Large intestine (tissue), 12 donors: ENCODE measurements at places on chromosomes 5 and 9. TPM values are rescaled to one million over a fixed set of nuclear protein-coding genes. Genes with fewer than 3 reads are reported as not detected.
A peak's percentile ranks its signal among the peaks of the same experiment; 100 is the strongest.

COL23A1 gene
- 8.9 TPM for polyA plus RNA-seq

- DNase-seq = no peak
Measured at GRCh38 chr5:1523480-1523792, 324 bp downstream of the LPCAT1 start.

DNA sequence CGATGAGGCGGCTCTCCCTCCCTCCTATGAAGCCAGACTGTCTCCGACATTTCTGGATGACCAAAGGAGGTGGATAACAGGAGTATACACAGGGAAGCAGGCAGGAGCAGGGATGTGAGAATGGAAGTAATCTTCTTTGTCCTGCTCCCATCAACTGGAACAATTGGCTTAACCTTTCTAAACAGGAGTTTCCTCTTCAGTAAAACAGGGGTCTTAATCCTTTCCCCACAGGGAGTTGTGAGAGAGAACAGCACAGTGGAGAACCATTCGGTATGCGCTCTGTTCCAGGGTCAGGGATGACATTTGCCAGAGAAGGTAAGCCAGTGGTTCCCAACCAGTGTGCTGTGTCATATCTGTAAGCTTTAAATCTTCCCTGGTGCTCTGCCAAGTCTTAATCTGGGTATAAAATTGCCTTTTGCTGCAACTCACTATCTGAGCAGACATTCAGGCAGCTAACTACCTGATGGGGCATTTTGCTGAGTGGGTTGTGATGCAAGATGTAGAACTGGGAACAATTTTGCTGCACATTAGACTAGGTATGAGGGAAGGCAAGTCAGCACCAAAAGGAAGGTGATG is 294.8 kb upstream of the KIF2A start:
- no peak for DNase-seq

DNA sequence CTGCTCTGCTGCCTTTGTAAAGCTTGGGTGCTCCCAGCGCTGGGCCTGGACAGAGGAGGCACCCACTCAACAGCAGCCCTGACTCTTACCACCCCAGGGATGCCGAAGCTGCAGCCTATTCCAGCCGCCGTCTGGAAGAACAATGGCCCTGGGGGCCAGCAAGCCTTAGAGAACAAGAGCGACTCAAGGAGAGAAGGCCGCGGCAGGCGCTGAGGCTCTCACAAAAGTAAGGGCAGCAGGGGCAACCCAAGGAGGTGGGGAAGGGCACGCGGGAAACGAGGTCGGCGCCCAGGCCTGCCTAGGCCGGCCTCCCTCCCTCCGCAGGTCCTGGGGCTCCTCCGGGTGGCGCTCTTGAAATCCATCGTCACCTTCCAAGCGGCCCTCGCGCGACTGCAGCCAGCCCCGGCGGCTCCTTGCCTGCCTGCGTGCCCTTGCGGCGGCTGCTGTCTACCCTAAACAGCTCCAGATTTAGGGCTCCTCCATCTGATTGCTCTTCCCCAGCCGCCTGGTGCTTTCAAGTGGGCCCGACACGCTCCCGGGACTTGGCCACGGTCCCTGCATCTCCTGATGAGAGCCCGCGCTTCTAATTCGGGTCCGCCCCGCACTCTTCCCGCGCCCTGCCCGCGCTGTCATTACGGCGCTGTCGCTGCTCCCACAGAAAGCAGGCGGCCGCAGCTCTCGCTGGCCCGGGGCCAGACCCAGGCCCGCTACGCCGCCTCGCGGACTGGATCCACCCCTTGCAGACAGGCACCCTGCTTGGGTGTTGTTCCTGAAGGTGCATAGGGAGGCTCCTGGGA is 213.3 kb downstream of the SEMA6A start:
- peak; percentile 64 for DNase-seq

DNA sequence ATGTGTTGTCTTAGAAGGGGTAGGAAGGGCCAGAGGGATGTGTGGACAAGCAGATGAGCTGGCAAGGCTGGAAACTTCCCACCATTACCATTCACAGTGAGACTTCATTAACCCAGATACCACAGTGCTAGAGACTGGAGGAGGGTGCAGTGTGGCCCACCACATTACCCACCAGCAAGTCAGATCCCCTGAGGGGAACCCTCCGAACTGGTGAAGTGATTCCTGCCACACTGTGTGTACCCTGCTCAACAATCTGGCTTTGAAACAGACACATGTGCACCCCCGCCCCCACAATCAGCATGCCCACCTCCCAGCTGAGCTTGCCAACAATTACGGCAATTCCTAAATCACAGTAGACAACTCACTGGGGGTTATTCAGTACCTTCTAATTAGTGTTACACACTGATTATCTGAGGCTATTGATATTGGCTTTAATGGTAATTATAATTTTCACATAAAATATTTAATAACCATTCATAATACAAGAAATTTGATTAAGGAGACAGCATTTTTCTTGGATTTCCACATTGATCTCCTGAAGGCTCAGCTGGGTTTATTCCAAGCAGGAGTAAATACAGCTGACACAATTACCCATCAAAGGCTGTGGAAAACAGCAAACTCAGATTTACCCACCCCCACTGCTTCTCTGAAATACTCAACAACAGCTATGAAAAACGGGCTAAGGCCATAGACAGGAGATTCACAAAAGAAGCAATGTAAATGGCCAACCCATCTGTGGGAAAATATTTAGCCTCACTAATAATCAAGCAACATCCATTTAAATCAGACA is 169.3 kb upstream of the FSTL4 start:
- DNase-seq = no peak

LIX1 gene
- 3.7 TPM for polyA plus RNA-seq

DNA sequence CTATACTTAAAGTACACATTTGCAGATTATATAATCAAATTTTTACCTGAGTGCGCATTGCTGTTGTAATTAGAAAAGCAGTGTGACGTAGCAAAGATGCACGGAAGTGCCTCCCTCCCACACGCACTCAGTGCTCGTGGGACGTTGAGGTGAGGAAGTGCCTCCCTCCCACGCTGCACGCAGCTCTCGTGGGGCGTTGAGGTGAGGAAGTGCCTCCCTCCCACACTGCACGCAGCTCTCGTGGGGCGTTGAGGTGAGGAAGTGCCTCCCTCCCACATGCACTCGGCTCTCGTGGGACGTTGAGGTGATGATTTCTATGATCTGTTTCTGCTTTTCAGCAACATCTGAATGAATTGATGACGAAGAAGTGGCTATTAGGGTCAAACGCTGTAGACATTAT is 21.0 kb downstream of the EXOC3 start:
- DNase-seq = no peak
